ENCODE measurements at places on chromosomes 7 and 10.

DNA sequence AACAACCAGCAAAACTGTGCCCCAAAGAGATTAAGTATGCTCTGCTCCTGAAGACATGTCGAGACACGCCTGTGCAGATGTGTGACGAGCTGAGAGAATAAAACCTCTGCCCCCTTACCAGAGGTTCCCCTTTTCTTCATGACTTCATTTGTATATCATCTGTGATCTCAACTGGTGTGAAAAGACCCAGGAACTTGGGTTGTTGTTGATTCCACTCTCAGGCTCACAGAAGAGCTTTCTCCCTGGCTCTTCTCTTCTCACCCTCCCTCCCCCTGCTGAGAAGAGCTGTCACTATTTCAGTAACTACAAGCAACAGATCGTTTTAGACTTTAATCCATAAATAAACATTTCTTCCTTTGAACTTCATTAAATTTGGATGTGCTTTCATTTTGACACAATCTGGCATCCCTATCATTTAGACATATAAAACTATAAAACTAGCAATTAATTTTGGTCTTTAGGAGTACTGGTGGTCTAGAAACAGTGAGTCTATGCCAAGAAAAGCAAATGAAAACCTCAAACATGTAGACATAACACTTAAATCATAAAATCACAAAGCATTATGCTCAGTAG lies 179.3 kb upstream of the FZD8 start:
- DNase-seq, result no peak

- no peak for DNase-seq
Observed at GRCh38 chr7:21305455-21306235, 122.2 kb upstream of the SP4 start.

DNA sequence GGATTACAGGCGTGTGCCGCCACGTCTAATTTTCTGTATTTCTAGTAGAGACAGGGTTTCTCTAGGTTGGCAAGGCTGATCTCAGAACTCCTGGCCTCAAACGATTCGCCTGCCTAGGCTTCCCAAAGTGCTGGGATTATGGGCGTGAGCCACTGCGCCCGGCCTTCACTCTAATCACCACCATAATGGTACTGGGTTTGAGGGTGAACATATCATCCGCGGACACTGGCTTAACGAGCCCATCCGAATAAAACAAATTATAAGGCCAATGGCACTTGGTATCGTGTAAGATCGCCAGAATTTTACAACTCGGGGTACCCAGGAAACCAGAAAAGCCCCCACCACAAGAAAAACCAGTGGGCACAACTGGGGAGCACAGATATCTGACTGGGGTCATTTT lies 580 bp downstream of the FAM200A start:
- DNase-seq, result no peak

- no peak for DNase-seq
Observed at GRCh38 chr10:133324857-133325260, 11.8 kb downstream of the CALY start.

DNA sequence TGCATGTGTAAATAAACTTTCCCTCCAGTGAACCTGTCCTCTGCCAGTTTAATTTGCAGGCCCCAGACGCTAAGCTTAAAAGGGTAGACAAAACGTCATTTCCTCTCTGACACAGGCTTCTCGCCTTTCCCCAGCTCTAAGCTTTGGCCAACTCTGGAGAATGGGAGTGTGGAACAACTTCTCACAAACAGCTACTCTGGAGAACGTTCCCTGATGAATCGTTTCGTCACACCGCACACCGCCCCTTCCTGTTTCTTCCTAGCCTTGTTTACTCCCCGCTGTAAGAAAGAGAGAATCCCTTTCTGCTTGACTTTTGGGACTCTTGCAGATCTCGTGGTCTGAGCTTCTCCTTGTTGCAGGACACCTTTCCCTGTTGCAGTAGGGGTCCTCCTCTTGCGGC lies 564.2 kb downstream of the TCERG1L start:
- DNase-seq, result no peak

DNA sequence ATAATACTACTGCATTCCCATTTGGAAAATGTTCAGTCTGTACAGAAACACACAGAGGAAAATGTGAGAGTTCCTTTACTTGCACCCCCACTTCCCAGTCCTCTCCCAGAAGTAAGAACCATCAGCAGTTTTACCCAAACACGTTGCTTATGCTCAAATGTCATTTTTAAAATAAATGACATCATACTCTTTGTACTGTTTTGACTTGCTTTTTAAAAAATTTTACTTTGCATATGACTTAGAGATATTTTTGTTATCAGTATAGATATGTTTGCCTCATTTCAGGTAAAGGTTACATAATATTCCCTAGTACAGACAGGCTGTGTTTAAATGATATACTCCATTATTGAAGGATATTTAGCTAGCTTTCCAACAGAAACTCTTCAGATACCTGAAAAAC lies 13.5 kb upstream of the PTPRN2 start:
- DNase-seq, result no peak

GRCh38 chr7:54111814-54112511 lies 430.2 kb upstream of the VSTM2A start:
- no peak for DNase-seq

GRCh38 chr10:70503776-70504175 lies 25.2 kb downstream of the PALD1 start:
- no peak for DNase-seq
